ENCODE measurements at places on chromosomes 7 and 10.

DNA sequence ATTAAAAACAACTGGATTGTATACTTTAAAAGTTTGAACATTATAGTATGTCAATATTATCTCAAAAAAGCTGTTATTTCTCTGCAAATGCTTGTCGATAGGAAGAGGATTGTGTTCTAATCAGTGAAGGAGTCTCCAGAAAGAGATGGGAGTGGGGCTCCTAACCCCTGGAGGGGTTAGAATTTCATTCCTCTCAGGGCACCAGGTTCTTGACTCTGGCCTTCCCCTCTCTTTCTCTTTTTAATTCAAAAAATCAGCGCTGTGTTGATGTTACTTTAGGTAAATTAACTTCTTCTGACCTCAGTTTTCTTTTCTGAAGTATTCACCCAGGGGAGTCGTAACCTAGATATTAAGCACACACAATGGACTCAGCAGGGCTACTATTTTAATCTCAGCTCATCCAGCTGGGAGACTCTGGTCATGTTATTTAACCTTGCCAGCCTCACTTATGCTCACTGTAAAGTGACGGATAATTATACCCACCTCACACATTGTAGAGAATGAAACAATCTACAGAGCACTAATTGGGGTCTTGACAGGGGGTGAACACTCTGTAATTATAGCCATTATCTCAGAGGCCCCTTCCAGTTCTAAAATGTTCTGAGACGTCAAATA, 59.4 kb downstream of the GCC1 start:
- DNase-seq: no peak

DNA sequence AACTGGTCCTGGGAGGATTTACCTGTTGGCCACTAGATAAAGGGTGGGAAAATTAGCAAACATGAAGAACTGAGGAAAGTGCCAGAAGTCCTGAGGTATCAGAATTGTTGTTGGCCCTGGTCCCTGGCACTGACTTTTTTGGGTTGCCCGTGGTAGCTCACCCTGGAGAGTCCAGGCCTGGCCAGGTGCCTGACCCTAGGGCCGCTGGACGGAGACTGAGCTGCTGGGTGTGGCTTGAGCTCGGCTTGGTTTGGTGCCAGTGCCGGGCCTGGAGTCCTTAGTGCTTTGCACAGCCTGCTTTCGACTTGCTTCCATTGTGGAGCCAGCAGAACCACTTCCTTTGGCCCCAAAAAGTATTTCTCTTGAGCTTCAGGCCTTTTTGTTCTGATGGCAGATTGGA, 12.9 kb downstream of the MDH2 start:
- DNase-seq: no peak

- no peak for DNase-seq
Measured at GRCh38 chr7:157545681-157546060, 208.9 kb downstream of the DNAJB6 start.

DNA sequence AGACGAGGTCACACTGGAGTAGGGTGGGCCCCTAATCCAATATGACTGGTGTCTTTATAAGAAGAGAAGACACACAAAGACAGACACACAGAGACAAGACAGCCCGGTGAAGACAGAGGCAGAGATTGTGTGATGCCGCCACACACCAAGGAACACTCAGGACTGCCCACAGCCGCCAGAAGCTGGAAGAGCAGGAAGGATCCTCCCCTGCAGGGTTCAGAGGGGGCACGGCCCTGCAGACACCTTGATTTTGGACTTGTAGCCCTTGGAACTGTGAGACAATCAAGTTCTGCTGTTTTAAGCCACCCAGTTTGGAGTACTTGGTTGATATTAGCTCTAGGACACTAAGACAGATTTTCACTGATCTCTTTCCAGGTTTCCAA, 72.1 kb upstream of the NANOS1 start:
- no peak for DNase-seq

GRCh38 chr10:49400365-49400764, 4.5 kb upstream of the DRGX start:
- DNase-seq: no peak

All from stimulated activated CD4-positive, alpha-beta T cell treated with anti-CD3 and anti-CD28 coated beads, Interleukin-1b, Interleukin-23, amount 100 ng/mL, for 4 hours (primary cell).